Esophagus squamous epithelium (tissue), 5 donors: ENCODE measurements at places on chromosomes 7 and 10.

GRCh38 chr10:69910561-69910960, 108.9 kb downstream of the COL13A1 start:
- no peak for DNase-seq

DNA sequence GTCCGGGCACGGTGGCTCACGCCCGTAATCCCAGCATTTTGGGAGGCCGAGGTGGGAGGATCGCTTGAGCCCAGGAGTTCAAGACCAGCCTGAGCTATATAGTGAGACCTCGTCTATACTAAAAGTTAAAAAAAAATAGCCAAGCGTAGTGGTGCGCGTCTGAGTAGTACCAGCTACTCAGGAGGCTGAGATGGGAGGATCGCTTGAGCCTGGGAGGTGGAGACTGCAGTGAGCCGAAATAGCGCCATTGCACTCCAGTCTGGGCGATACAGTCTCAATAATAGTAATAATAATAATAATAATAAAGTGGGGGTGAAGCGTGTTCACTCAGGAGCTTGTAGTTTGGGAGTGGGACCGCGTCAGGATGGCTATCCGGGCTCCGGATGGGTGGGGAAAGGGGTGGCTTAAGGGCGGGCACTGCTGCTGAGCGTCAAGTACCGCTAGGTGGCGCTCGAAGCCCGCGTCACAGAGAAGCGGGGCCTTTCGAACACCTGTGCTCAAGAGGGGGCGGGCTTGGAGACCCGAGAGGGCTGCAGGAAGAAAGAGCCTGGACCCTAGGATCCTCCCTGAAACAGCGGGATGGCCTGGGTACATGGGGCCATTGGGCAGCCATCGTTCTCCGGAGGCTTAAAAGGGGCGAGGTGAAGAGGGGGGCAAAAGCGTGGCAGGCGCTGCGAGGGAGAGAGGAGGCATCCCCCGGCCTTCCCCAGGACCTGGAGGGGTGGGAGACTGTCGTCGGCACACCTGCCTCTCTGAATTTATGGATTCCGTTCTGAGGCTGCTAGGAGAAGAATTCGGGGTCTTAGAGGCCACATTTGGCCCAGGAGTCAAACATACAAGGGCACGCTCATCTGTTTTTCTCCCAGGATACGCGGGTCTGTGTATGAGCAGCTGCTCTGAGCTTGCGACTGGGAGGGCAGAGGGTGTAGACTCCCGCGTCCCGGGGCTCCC, 14.5 kb downstream of the LBX1 start:
- no peak for DNase-seq

DNA sequence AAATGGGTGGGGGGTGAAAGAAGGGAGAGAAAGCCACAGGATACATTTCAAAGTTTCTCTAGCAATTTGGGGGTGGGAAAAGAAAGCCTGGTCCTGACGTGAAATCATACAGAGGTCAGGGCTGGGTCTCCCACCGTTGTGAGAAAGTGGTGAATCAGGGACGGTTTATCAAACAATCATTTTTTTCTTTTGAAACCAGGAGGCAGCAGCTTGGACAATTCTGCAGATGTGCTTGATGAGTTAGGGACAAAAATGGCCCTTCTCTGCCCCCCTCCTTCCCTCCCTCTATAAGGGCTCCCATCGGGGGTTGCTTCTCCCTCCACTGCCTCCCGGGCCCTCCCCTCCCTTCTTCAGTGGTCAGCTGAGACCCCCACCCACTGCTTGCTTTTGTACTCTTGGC, 43.6 kb downstream of the FBXW4 start:
- DNase-seq: no peak

GRCh38 chr10:94677691-94678090, 5.8 kb upstream of the CYP2C18 start:
- DNase-seq: no peak

GRCh38 chr10:86263209-86263608, 103.4 kb downstream of the GRID1 start:
- no peak for DNase-seq

- no peak for DNase-seq
These were observed 98.4 kb downstream of the RGS10 start for GRCh38 chr10:119443970-119444660.

- no peak for DNase-seq
These were observed 23.6 kb downstream of the TMEM178B start for GRCh38 chr7:141097430-141097829.

GRCh38 chr7:151792086-151792485, 84.8 kb downstream of the PRKAG2 start:
- DNase-seq: no peak

GRCh38 chr10:69630651-69631400, 779 bp downstream of the FAM241B start:
- DNase-seq: no peak

- no peak for DNase-seq
These were observed 47.2 kb downstream of the FAM107B start for GRCh38 chr10:14727465-14727864.

DNA sequence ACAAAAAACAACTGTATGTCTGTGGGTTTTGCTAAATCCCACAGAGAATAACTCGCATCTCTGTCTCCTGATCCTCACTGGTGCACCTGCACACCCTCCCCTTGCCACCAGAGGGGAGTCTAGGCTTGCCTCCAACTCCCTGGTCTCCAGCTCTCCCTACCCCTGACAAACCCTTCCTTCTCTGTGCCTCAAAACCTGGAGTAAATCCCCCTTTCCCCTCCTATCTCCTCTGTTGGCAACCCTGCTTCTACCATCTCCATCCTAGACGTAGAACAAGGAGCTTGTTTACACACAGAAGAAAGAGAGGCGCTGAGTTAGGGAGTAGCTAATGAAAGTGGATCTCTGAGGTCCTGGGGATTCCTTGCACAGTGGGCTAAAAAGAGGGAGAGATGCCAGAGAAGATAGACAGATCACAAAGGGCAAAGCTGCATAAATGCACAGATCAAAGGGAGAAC, 6.0 kb downstream of the MBLAC1 start:
- DNase-seq: no peak

DNA sequence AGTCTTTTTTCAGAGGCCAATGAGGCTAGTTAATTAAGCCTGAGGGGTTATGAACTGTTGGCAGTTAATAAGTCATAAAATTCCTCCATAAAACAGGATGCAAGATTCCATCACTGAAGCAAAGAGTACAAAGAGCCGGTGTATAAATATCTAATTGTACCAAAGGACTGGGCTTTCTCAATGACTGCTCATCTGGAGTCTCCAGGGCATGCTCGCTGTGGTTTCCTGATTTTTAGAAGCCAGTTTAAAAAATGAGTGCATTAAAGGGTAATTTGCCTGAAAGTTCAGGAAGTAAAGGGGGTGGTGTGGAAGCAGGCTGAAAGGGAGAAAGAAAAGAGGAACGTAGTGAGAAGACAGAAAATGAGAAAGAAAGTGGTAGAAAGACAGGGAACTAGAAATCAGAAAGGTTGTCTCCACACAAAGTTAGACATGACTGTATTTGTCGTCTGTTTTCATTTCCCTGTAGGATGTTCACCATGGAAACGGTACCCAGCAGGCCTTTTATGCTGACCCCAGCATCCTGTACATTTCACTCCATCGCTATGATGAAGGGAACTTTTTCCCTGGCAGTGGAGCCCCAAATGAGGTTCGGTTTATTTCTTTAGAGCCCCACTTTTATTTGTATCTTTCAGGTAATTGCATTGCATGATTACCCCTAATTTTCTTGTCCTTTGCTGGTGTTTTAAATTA, 282.3 kb downstream of the TWIST1 start:
- DNase-seq: no peak

DNA sequence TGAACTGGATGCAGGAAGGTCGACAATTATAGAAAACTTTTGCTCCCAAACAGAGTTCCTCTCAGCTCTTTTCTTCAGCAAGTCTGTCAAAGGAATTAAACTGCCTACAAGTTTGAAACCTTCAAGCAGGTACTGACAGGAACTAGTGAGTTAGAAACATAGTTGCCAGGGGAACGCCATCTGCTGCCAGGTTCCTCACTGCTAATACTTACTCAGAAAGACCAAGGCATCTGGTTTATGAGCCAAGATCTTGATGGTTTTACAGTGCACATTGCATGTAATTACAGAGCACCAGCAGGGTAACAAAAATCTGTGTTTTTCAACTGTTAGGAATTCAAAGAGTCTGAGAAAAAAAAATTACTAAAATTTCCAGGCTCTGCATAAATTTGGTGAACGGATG, 300.0 kb upstream of the NRG3 start:
- DNase-seq: no peak

- no peak for DNase-seq
These were observed 70.7 kb upstream of the LRRC18 start for GRCh38 chr10:49010295-49010694.

DNA sequence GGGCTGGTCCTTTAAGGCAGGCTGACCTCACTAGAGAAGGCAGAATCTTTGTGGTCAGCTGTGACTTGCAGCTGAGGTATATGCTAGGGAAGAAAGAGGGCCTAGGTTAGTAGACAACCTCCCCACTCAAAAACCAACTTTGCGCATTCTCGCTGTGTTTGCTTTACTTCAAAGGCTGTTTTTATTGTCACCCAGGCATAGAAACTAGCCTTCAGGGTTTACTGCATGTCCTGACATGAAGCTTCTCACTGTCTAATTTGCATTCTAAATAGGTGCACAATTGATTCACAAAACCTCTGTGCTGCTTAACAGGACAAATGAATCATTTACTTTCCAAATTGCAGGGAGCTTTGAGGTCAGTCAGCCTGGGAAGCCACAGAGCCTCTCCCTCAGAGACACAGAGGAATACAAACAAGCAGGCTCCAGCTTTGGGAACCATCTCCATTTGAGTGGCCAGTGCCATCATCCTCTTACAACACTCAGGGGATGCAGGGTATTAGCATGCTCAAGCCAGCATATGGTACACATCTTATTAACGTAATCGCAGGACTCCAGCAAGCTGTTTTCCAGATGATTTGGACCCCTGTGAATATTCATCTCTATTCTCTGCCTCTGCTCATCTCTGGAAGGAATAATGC, 596.4 kb upstream of the GHITM start:
- DNase-seq: no peak

- no peak for DNase-seq
These were observed 44.6 kb upstream of the TES start for GRCh38 chr7:116165717-116166116.

DNA sequence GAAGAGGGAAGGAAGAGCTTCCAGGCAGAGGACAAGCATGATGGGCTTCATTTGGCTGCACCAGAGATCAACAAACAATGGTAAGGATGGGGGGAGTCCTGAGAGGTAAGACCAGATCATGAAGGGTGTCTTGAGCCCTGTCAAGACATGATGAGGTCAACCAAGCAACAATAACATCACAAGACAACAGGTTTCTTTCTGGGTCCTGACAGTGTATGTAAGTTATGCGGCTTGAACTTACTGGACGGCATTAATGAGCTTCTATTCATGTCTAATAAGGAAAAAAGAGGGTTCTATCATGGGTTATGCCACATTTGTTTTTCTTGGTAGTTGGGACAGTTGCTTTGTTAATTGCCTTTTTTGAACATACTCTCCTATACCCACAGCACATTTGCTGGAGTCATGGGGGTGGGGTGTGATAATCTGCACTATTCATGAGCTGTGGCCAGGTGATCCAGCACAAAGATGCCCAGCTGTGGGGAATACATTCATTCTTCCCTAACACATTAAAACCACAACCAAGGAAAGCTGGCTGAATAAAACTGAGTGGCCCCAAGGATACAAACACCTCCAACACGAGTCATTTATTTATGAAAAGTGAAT, 168.8 kb upstream of the KLF14 start:
- DNase-seq: no peak

DNA sequence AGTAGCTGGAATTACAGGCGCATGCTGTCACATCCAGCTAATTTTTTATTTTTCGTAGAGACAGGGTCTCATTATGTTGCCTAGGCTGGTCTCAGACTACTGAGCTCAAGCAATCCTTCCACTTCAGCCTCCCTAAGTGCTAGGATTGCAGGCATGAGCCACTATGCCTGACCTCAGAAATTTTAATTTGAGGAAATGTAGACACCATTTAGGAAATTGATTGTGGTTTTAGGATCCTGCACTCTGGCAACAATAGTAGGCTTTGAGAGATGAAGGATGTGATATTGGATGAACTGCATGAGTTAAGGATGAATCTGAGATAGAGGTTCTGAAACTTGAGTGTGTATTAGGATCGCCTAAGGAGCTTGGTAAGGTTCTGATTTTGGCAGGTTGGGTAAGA, 66.5 kb downstream of the PPP1R9A start:
- DNase-seq: no peak

- DNase-seq: no peak
These were observed 3.1 kb upstream of the KIAA1217 start for GRCh38 chr10:24205821-24206220.

GRCh38 chr10:73785721-73786511, 510 bp downstream of the ZSWIM8 start:
- DNase-seq: no peak

GRCh38 chr10:113746217-113746957, 5.1 kb upstream of the PLEKHS1 start:
- DNase-seq: no peak

GRCh38 chr7:74334030-74334429, 44.8 kb downstream of the CLIP2 start:
- no peak for DNase-seq

DNA sequence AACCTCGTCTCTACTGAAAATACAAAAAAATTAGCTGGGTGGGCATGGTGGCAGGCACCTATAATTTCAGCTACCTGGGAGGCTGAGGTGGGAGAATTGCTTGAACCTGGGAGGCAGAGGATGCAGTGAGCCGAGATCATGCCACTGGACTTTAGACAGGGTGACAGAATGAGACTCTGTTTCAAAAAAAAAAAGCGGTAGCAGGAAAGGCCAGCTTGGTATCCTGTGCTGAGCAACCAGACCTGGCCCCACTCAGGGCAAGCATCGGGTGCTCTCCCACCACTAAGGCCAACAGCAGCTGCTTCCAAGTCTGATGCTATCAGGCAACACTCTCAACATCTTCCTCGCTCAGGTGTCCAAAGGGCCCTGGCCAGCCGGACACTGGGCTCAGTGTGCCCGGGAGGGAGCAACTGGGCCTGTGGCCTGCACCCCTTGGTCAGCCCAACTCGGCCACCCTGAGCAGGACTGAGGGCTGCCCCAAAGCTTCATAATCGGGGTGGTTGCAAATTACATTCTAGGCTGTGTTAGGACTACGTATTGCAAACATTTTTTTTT, 44.3 kb upstream of the MSMB start:
- no peak for DNase-seq

GRCh38 chr7:30303312-30304039, 19.1 kb downstream of the ZNRF2 start:
- DNase-seq: no peak
